ENCODE measurements at places on chromosomes 3 and 15. TPM values are rescaled to one million over a fixed set of nuclear protein-coding genes. Genes with fewer than 3 reads are reported as not detected.

The RAD51 gene
- 5.1 TPM for polyA plus RNA-seq

The CCDC54 gene
- not detected for polyA plus RNA-seq

DNA sequence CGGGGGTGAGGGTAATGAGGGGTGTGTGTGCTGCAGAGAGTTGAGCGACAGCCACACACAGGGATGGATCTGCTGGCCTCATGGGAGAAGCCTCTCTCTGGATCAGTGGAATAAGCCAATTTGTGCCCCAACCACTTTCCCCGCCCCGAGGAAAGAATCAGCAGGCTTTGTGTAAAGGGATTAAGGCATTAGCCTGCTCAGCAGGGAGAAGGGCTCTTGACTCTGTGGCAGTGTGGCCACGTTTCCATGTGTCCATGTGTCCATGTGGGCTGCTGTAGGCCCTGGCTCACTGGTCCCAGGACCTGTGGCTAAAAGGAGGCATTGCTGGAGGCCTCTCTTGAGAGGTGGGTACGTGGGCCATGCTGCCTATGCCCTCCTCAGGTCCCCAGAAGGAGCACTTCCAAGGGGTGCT is 104.7 kb downstream of the HMG20A start:
- no peak for DNase-seq

- no peak for DNase-seq
Observed at GRCh38 chr3:9947025-9947995, 4.9 kb downstream of the PRRT3 start.

DNA sequence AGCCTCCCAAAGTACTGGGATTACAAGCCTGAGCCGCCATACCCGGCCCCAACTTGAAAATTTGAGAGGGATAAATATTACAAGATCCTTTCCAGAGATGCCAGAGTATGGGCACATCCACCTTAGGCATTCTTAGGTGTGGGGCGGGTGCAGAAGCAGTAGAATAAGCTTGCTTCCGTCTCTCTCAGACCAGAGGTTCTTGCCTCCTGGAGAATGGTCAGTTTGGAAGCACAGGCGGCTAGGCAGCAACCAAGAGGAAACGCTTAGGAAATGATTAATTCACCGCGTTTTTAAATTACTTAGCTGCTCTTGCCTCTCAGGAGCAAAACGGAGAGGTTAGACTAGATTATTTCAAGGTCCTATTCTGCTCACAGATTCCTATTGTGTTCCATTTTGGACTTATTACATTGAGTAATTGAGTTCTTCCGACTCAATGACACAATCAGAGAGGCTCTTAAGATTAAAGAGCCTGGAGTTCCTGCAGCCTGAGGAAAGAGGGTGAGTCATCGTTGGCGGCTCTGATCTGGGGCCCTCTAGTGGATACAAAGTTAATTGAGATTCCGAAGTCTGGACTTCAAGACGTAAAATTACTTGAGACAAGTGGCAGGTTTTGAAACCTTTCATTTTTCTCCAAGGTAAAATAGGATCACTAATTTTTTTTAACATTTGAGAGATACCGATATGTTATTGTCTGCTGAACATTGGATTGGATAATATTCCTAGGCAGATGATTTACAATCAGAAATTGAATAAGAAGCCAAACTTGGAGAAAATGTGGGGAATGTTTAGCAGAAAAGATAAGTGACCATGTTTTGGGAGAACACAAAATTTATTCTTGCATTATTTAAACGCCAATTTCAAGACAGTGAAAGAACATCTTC is 5.8 kb upstream of the TOPAZ1 start:
- DNase-seq, result peak; percentile 60

DNA sequence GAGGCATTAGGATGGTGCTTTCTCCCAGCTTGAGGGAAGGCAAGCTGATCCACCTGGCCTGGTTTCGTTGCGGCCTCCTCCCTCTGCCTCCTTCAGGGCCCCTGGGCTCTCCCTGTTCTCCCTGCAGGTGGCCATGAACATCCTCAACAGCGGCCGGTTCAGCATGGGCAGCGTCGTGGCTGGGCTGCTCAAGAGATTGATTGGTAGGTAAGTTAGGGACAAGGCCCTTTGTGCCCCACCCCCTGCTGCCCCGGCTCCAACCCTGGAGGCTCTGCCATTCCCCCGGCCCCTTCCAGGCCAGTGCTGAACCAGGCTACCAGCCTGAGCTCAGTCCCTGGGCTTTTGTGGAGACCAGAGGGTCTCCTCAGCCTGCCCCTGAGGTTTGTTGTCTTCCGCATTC is 23.0 kb downstream of the ACAD9 start:
- no peak for DNase-seq

GRCh38 chr3:153215497-153215896 is 53.5 kb downstream of the RAP2B start:
- no peak for DNase-seq

DNA sequence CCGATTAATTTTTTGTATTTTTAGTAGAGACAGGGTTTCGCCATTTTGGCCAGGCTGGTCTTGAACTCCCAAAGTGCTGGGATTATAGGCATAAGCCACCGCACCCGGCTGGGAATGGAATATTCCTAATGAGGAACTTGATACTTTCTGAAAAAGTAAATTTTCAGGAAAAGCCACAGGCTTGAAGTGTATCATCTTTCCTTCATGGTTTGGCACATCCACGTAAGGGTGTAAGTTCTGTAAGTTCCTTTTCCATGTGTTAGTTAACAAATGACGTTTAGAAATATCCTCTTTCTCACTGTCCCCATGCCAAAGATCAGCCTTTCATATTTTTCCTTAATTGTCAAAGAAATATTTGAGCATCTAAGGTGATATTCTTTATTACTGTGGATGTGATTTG is 24.9 kb downstream of the TMEM45A start:
- no peak for DNase-seq

- no peak for DNase-seq
Observed at GRCh38 chr3:77041811-77042210, 1.9 kb downstream of the ROBO2 start.

- no peak for DNase-seq
Observed at GRCh38 chr3:111785034-111785433, 74.0 kb upstream of the PHLDB2 start.

- peak; percentile 70 for DNase-seq
Observed at GRCh38 chr3:12750223-12750622, 8.8 kb downstream of the TMEM40 start.

DNA sequence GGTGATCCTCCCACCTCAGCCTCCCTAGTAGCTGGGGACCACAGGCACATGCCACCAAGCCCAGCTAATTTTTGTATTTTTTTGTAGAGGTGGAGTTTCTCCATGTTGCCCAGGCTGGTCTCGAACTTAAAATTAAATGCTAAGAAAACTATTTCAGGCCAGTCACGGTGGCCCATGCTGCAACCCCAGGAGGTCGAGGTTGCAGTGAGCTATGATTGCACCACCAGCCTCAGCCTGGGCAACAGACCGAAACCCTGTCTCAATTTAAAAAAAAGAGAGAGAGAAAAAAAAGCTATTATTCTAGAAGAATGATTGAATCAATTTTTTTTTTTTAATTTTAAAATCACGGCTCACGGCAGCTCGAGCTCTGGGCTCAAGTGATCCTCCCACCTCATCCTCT is 4.7 kb downstream of the SLC51A start:
- DNase-seq, result no peak

Data from AG04450 (cell line).